CD4-positive, alpha-beta T cell treated with Interleukin-6 at 100 ng/mL for 8 hours (primary cell): ENCODE measurements at places on chromosomes 6 and 20.

- DNase-seq = no peak
These were observed 368.7 kb upstream of the MANEA start for GRCh38 chr6:95208621-95209020.

DNA sequence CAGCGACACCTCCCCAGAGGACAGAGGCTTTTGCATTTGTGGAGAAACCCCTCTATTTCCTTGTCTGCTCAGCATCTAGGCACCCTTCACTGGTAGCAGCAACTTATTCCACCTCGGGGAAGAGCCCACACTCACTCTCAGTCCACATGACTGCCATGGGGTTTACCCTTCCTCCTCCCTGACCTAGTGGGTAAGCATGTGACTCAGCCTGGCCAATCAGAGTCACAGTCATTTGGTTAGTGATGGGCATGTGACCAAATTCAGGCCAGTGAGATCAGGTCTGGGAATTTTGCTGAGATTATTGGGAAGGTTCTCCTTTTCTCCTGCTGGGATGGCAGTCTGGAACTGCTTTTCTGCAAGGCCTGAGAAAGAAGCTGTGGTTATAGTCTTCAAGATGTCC lies 145.7 kb upstream of the PHACTR3 start:
- no peak for DNase-seq

- no peak for DNase-seq
These were observed 54.1 kb downstream of the FGD2 start for GRCh38 chr6:37059344-37060194.

GRCh38 chr20:34954904-34955230 lies 739 bp downstream of the GSS start:
- no peak for DNase-seq

DNA sequence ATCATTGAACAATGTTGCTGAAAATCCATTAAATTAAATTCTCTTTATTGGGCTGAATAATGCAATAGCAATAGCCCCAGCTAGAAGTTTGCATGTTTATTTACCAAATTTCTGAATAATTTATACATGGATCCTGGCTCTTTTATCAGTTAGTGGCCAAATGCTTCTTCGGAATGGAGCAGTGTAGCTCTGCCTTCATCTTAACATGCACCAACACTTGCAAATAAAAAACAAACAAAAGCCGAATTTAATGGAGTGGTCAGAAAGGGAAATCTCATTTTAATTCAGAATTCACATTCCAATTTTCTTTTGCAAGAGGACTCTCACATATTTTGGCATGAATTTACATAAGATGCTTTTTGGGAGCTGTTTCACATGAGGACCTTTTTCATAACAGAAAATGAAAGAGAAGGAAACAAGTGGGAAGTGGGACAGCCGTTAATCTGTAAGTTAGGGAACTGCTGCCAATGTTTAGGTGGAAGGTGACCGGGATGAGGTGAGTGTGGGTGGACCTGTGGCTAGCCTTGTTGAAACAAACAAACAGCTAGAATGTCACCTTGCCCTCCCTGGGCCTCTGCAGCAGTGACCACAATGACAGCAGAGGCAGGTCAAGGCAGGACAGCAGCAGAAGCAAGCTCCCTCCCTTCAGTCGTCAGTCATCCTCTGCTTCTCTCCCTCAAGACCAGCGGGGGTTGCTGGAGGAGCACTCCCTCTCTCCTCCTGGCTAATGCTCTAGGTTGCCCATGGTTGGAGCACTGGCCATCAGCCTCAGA lies 73.2 kb downstream of the INSM1 start:
- no peak for DNase-seq

DNA sequence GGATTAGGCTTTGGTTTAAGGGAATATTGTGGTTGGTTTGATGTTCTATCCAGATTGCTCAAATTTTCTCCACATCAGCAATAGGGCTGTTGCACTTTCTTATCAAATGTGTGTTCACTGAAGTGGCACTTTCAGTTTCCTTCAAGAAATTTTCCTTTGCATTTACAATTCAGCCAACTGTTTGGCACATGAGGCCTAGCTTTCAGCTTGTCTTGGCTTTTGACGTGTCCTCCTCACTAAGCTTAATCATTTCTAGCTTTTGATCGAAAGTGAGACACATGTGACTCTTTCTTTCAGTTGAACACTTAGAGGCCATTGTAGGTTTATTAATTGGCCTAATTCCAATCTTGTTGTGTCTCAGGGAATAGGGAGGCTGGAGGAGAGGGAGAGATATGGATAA lies 104.8 kb downstream of the FLRT3 start:
- DNase-seq = no peak

GRCh38 chr20:25378884-25379733 lies 11.5 kb downstream of the ABHD12 start:
- no peak for DNase-seq

GRCh38 chr6:159615918-159616317 lies 77.1 kb downstream of the SOD2 start:
- no peak for DNase-seq
